CD4-positive, alpha-beta T cell treated with Interleukin-2 at 100 ng/mL for 4 hours (primary cell): ENCODE measurements at places on chromosomes 1 and 21.

- peak; percentile 63 for DNase-seq
These were observed 7.7 kb downstream of the ZBTB21 start for GRCh38 chr21:42002421-42002958.

GRCh38 chr21:39217356-39218081, 34.3 kb upstream of the PSMG1 start:
- DNase-seq, result no peak

GRCh38 chr1:23247276-23247675, 30.0 kb upstream of the HTR1D start:
- no peak for DNase-seq

DNA sequence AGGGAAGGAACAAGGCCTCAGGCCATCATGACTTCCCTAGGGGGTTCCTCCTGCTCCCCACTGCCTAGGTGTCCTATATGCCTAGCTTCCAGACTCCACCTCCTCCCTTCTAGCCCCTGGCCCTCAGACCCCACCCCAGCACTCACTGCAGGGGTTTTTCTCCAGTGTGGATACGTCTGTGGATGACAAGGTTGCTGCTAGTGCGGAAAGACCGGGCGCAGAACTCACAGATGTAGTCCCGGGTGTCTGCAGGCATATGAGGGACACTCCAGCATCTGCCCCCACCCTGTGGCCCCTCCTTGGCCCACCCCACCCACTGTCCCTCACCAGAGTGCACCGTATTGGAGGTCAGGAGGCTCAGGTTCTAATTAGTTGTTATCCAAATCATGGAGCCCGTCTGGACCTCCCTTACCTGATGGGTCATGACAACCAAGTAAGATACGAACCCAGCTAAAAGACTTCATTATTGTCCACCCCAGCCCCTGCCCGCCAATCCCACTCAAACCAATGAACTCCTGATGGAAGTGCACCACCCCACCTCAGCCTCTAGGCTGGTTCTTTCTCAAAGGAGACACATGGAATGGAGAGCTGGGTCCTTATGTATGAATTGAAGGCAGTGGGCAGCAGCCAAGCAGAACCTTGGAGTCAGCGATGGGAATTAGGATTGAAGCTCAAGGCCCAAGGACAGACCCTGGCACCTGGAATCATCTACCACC, 8.2 kb downstream of the ZNF692 start:
- DNase-seq, result no peak

- DNase-seq, result no peak
These were observed 81.4 kb downstream of the SLC44A5 start for GRCh38 chr1:75529488-75529887.
